NCI-H1105 treated with DMSO at 0.1 percent for 48 hours (cell line): ENCODE measurements at places on chromosomes 4 and X.
A peak's percentile ranks its signal among the peaks of the same experiment; 100 is the strongest.

DNA sequence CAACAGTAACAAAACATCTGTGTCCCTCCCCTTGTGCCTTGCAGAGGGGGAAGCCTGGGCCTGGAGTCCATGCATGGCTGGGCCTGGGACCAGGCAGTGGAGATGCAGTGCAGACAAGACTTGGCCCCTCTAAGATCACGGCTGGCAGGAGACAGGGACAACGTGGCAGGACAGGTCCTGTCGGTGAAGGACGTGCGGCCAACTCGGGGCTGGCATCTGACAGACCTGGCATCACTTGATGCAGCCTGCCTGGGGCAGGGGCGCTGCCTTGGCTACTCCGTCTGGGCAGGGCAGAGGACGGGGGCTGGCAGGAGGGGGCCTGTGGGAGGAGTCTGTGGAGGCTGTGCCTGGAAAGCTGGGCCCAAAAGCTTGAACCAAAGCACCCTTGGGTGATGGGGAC is 112.1 kb downstream of the CPZ start:
- no peak for DNase-seq

DNA sequence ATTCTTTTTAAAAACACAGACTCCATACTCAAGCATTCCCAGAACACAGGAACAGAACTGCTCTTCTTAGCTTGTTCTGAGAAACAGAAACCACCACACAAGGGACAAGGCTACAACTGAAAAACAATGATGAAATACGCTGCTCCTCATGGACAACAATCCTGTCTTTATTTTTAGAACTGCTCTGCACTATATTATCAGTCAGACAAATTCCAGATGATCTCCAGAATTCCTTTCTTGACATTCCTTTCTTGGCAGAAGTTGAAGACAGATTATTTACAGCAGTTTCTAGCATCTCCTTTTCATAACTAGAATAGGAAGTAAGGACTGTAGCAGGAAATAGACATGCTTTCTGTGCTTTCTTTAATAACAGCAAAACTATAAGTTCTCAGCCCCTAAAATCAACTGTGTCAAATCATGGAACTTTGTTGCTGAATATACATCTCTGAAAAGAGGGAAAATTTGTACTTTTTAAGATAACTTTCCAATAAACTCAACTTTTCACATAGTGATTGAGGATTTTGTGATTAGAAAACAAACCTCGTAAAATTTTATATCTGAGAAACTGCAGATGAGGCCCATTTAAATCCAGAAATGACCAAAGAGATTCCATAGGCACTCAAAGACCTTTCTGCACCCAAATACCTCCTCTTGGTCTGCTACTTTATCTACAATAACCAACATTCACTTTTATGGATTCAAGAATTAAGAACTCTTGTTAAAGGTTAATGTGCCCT is 35.9 kb downstream of the ANTXR2 start:
- DNase-seq, result no peak

GRCh38 chrX:22389556-22390179 is 117.0 kb downstream of the CBLL2 start:
- peak; percentile 60 for DNase-seq

DNA sequence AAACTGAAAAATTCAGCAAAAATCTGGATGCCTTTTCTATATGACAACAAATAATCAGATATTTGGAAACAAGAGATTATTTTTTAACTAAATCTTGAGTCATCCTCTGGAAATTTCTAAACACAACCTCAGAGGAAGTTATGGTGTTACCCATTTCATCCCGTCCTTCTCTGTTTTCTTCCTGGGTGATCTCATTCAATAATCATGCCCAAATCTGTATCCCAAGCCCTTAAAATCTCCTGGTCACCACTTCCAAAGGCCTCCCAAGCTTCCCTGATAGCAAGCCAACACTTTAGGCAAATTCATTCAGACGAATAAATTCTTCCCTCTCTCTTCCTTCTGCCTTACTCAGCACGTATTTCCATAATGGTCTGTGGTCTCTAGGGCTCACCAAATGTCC is 9.7 kb upstream of the SORCS2 start:
- no peak for DNase-seq

- no peak for DNase-seq
Observed at GRCh38 chr4:142416121-142416520, 430.0 kb downstream of the INPP4B start.

GRCh38 chrX:31715675-31716074 is 643.8 kb upstream of the FTHL17 start:
- DNase-seq, result no peak

DNA sequence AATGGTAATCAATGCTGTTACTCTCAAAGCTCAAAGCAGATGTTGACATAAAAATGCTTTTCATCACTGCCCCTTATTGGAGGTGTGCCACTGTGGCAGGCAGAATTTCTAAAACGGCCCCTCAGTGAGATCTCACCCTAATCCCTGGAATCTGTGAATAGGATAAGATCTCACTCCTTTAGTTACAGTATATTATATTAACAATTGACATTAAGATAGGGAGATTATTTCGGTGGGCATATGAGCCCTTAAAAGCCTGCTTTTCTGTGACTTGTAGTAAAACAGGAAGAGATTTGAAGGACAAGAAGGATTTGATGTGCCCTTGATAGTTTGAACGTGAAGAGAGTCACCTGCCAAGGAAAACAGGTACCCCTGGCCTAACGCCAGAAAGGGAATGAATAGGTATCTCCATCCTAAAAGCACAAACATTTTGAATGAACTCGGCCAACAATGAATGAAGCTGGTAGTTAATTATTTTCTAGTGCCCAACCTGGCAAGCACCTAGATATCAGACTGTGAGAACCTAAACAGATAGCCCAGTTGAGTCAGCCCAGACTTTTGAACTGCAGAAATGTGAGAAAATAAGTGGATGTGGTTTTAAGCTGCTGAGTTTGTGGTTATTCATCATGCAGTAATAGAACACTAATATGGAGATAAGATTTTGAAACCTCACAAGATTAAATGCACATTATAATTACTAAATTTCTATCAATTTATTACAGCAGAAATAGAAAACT is 881.6 kb downstream of the PCDH18 start:
- peak; percentile 93 for DNase-seq

GRCh38 chr4:10504570-10505179 is 47.4 kb upstream of the ZNF518B start:
- no peak for DNase-seq

- no peak for DNase-seq
Observed at GRCh38 chr4:82284475-82284857, 89.3 kb downstream of the HNRNPD start.

GRCh38 chr4:156933633-156934258 is 37.9 kb downstream of the PDGFC start:
- DNase-seq, result no peak

- DNase-seq, result no peak
Observed at GRCh38 chr4:90245837-90246236, 118.6 kb downstream of the CCSER1 start.

DNA sequence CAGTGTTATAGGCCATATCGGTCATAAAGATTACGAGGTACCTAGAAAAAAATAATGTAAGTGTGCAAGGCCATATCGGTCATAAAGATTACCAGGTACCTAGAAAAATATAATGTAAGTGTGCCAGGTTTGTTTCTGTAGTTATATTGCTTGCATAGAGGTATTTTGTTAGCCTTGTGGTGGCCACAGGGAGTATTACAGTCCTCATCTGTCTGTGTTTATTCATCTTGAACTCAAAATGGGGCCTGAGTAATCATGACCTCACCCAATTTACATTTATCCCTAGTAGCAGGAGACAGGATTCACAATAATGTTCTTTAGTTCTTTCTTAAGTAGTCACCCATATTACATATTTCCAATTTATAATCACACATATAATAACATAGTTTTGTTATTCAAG is 459.7 kb downstream of the MID1IP1 start:
- no peak for DNase-seq
